ENCODE measurements at places on chromosomes 12 and 14. TPM values are rescaled to one million over a fixed set of nuclear protein-coding genes. Genes with fewer than 3 reads are reported as not detected.

CCNT1 gene
- total RNA-seq, result 102 TPM

NFE2 gene
- not detected for total RNA-seq

GDF3 gene
- total RNA-seq, result not detected

RAD51AP1 gene
- 57.9 TPM for total RNA-seq

GRCh38 chr12:123475246-123475703 is 17.3 kb downstream of the SNRNP35 start:
- DNase-seq, result no peak
